ENCODE measurements at places on chromosomes 3 and 15.

DNA sequence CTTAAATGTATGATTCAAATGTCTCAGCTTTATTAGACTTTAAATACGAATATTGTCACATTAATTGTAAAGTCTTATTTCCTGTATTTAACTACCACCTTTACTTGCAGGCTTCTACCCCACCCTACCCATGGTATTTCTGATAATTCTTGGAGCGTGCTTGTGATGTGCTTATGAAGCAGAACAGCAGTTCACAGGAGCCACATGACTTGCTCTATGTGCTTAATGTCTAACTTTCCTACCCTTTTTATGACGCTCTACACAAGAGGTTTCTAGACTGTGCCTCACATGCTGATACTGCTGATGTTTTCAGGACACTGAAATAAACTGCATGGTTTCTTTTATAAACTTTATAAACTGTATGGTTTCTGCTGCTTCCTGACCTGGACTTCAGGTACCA, 553.5 kb upstream of the CCDC54 start:
- DNase-seq = no peak

- DNase-seq = peak; percentile 27
Observed at GRCh38 chr3:13414040-13414729, 5.9 kb downstream of the NUP210 start.

DNA sequence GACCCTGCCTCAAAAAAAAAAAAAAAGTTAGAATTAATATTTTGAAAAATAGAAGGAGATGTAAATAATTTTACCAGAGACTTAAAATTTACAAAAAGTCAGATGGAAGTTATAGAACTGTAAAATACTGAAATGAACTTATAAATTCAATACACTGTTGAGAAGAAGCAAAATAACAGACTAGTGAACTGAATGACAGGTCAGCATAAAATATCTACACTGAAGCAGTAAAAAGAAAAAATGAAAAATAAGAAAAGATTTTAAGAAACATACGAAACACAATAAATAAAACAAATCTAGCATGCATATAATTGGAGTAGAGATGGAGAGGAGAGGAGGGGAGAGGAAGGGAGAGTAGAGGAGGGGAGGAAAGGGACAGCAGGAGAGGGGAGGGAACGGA, 33.3 kb upstream of the TP63 start:
- DNase-seq = no peak

DNA sequence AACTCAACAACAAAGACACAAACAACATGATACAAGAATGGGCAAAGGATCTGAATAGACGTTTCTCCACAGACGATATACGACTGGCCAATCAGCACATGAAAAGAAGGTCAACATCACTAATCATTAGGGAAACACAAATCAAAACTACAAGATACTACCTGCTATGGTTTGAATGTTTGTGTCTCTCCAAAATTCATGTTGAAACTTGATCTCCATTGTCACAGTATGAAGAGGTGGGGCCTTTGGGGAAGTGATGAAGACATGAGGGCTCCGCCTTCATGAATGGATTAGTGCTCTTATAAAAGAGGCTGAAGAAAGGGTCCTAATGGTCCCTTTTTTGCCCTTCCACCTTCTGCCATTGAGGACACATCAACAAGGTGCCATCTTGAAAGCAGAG, 32.3 kb downstream of the ACAP2 start:
- DNase-seq = no peak

GRCh38 chr3:186432189-186432588, 70.2 kb upstream of the DGKG start:
- DNase-seq = no peak
